ENCODE measurements at places on chromosomes 5 and 9.

DNA sequence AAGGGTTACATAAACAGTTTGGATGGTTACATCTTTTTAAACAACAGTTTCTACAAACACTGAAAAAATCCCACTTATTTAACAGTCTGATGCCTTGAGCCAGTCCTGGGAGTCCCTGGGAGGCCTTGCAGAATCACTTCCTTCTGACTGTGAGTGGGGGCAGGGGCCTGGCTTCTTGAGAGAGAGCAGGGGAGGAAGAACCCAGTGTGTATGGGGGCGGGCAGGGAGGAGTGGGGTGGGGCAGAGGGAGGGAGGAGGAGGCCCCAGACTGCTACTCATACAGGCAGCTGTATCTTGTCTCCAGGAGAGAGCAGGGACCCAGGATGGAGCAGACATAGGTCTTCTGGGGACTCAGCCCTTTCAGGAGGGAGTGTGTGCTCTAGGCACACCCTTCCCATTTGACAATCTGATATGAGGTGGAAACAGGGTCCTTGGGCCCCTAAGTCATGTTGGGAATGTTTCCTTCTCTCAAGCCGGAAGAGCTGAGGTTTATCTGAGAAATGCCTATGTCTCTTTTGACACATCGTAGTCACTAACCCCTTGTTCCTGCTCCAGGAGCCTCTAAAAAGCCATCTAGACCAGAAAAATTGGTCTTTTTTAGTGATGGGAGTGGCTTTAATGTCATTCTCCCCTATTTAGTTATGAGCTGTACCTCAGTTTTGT lies 52.8 kb downstream of the IRF1 start:
- DNase-seq = no peak

GRCh38 chr9:136239983-136240330 lies 5.7 kb downstream of the QSOX2 start:
- DNase-seq = no peak

DNA sequence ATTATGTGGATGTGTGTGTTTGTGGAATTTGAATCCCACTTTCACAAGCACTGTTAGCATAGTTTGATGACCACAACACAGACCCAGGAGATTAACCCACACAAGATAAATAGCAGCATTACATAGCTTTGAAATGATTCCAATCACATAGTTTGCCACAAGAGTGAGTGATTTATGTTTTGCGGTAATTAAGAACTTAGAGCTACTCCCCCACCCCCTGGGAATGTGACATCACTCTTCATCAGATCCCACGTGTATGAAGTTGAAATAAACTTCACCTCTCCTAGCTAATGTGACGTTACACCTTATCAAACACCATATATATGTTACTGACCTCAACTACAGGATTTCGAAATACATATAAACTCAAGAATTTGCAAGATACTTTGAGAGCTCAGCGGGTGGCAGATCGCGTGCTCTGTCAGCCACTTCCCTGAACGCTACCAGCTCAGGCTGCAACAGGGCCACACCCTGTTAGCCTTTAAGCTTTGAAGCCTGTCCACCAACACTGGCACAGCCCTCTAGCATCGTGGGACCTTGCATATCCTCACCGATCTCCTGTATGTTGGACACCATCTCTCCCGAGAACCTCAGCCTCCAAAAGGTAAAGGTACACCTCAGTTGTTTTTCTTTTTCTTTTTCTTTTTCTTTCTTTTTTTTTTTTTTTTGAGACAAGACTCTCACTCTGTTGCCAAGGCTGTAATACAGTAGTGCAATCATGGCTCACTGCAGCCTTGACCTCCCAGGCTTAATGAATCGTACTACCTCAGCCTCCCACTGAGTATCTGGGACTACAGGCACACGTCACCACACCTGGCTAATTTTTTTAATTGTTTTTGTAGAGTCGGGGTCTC lies 1.7 kb upstream of the AGTPBP1 start:
- no peak for DNase-seq

GRCh38 chr5:79785983-79786382 lies 96.3 kb downstream of the CMYA5 start:
- no peak for DNase-seq

DNA sequence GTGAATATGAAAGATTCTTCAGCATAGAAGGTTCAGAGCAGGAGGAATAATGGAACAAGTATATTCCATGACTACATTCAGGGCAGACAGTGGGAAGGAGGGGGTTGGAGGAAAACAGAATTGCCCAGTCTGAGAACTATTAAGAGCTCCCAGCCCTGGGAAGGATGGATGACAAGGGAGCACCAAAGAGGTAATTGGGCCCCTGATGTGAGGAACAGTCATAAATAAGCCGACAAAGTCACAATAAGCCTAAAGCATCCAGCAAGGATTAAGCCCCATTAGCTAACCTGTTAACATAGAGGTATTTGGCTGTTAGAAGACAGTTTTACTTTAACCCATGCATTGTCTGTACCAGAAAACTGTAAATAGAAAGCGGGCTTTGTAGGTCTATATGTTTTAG lies 348.7 kb upstream of the SEMA6A start:
- DNase-seq = no peak

Measured in activated CD4-positive, CD25-positive, alpha-beta regulatory T cell treated with anti-CD3 and anti-CD28 coated beads, Interleukin-2, amount 50 U/mL, for 72 hours (primary cell).